Effector memory CD8-positive, alpha-beta T cell (primary cell): ENCODE measurements at places on chromosomes 4 and X.

DNA sequence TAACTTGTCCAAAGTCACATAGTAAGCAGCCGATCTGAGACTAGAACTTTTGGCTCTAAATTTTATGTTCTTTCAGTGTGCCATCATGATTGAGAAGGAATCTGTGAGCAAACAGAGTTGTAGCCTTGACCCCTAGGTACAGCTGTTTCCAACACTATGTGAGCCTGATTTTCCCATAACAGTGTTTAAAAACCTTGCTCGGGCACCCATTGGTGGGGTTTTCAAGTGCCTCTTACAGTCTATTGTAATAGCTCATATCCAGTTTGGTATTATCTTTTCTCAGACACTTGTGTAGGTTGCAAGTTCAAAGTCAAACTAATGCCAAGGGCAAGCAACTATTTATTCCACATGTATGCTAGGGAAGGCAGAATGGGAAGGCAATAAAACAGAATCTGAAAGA, 467.9 kb downstream of the INPP4B start:
- peak overlapping the region; percentile 9 for H3K4me3 ChIP-seq
- H3K4me1 ChIP-seq, result peaks cover 43% of the 10 kb centered on the region
- no peaks in the 10 kb centered on the region for H3K27me3 ChIP-seq
- no peaks in the 10 kb centered on the region for H3K36me3 ChIP-seq
- H3K27ac ChIP-seq, result peak overlapping the region; percentile 30
- no peak for DNase-seq

DNA sequence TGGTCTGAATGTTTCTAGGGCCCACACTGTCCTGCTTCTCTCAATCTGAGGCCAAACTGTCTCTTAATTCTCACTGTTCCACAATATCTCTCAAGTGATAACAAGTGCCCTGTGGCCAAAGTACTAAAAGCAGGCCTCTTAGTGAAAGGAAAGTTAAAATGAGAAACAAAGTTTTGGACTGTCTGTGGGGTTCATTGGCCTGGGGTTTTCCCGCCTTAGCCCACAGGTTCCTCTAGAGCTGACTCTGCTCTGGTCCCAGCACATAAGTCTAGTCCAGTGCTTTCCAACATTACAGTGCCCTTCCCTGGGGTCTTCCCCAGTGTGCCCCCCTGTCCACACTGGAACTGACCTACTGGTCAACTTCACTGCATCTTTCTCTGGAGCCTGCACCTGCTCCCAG, 6.3 kb downstream of the MAGEB1 start:
- H3K27me3 ChIP-seq, result no peaks in the 10 kb centered on the region
- H3K36me3 ChIP-seq, result no peaks in the 10 kb centered on the region
- no peak for DNase-seq
- H3K4me1 ChIP-seq, result no peaks in the 10 kb centered on the region
- no peak overlapping the region for H3K4me3 ChIP-seq

- H3K36me3 ChIP-seq, result peaks cover 28% of the 10 kb centered on the region
- H3K4me3 ChIP-seq, result peak overlapping the region; percentile 52
- DNase-seq, result no peak
- H3K4me1 ChIP-seq, result peaks cover 30% of the 10 kb centered on the region
These were observed 132.1 kb downstream of the DIPK2B start for GRCh38 chrX:45068569-45068968.

DNA sequence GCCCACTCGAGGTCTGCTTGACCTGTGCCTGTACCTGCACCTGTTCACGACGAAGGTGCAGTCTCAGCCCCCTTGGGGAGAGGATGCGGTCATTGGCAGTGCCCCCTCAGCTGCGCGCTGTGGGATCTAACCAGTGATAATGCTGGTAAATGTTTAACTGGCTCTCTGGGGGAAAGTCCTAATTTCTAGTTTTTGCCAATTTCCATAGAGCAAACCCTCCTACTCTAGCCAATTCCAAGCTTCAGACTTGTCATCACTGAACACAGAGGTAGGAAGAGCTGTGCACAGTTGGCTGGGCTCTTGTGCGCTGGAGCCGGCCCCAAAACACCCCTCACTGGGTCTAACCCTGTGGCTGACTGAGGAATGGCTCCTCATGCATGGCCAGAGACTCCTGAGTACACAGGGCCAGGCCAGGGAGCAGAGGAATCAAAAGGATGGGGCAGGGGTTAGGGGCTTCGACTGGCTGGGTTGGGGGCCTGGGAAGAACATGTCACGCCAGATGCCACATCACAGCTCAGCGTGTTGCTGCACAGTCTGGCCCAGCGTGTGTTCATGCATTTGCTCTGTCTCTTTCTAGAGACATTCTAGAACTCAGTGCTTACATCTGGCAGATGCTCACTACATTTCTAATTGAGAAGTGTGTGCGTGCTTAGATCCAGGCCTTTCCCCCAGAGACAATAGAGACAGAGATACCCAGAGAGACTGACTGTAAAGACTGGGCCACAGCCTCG, 270.8 kb downstream of the BCOR start:
- no peak for DNase-seq
- no peak overlapping the region for H3K27ac ChIP-seq
- H3K4me1 ChIP-seq, result peaks cover 5% of the 10 kb centered on the region
- H3K36me3 ChIP-seq, result no peaks in the 10 kb centered on the region
- no peak overlapping the region for H3K4me3 ChIP-seq
- H3K27me3 ChIP-seq, result no peaks in the 10 kb centered on the region

DNA sequence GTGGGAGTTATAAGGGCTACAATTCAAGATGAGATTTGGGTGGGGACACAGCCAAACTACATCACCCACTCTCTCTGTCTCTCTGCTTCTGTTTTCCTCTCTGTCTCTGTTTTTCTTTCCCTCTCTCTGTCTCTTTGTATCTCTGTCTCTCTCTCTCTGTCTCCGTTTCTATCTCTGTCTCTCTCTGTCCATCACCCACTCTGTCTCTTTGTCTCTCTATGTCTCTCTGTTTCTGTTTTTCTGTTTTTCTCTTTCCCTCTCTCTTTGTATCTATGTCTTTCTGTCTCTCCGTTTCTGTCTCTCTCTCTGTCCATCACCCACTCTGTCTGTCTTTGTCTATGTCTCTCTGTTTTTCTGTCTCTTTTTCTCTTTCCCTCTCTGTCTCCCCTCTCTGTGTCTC, 25.3 kb downstream of the IL3RA start:
- no peaks in the 10 kb centered on the region for H3K27me3 ChIP-seq
- no peak overlapping the region for H3K4me3 ChIP-seq
- H3K27ac ChIP-seq, result peak overlapping the region; percentile 14
- H3K36me3 ChIP-seq, result peaks cover 13% of the 10 kb centered on the region
- no peaks in the 10 kb centered on the region for H3K4me1 ChIP-seq

DNA sequence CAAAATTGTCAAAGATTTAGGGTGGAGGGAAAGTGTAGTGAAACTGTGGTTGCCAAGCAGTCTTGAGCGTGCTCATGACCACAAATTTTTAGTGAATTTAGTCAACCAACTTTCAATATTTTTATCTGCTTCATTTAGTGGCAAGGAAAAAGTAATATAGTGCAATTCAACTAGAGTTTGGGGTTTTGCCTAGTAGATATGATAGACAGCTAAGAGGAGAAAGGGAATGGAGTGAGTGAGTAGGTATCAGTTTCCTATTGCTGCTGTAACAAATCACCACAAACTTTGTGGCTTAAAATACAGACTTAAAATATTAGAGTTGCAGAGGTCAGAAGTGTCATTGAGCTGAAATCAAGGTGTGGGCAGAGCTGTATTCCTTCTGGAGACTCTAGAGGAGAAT, 3.7 kb upstream of the CT47C1 start:
- DNase-seq, result no peak
- H3K36me3 ChIP-seq, result no peaks in the 10 kb centered on the region
- H3K27ac ChIP-seq, result no peak overlapping the region
- no peak overlapping the region for H3K4me3 ChIP-seq
- no peaks in the 10 kb centered on the region for H3K4me1 ChIP-seq

- peaks cover 23% of the 10 kb centered on the region for H3K27me3 ChIP-seq
- DNase-seq, result no peak
- no peaks in the 10 kb centered on the region for H3K36me3 ChIP-seq
- H3K4me3 ChIP-seq, result no peak overlapping the region
These were observed 38.6 kb upstream of the CRMP1 start for GRCh38 chr4:5931526-5931925.

GRCh38 chr4:47198791-47199190, 167.4 kb downstream of the GABRB1 start:
- H3K4me3 ChIP-seq, result no peak overlapping the region
- no peak for DNase-seq
- no peaks in the 10 kb centered on the region for H3K4me1 ChIP-seq
- no peak overlapping the region for H3K27ac ChIP-seq
- H3K27me3 ChIP-seq, result no peaks in the 10 kb centered on the region

DNA sequence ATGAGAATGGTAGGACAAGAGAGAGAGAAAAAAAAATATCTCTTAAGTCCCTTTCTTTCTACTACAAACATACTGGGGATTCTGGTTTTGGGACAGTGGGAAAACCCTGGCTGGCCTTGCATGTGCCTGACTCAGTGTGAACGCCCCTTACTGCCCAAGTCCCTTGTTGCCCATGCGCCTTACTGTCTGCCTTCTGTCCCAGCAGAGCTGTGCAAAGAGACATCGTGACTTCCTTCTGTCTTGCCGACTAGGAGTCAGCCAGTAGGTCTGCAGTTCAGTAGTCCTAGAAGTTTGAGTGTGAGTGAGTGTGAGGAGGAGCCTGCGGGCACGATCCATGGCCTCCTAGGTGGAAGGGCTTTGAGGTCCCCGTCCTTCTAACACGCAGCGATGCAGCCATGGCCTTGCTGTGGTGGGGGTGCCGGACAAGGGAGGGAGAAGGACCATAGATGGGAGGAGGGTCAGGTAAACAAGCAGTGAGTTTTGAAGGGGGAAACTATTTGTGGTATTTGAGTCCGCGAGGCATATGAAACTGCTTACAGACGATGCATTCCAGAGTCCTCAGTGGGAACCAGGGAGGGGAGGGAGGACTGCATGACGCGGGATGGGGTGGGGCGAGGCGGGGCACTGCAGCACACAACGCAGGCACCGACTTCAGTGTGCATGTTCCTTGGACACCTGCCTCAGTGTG, at the start of gene XAGE2:
Gene XAGE2, plus strand, starts transcription at position 654 of the 688 bp plus-strand sequence. CDS start 994 bp downstream, outside the sequence.
- H3K27ac ChIP-seq, result no peak within 1 kb of the TSS
- H3K27me3 ChIP-seq, result no peaks in the 10 kb centered on the region
- H3K36me3 ChIP-seq, result no peaks in the 10 kb centered on the region
- H3K4me3 ChIP-seq, result no peak within 1 kb of the TSS

DNA sequence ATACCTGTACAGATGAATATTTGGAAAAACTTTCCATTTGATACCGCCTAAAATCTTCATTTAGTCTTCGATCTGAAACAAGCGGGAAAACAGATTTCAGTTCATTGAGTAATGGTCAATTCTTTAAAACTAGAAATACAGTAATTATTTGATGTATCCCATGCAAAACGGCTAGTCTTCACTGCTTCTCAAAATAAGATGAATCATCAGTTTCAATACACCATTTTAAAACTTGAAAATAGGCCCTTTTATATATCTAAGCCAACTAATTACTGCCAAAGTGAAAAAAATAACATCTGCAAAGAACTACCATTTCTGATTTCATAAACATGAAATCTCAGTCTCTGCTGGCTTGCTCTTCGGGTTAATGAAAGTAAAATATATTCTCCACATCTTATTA, 11.0 kb downstream of the SCLT1 start:
- peaks cover 14% of the 10 kb centered on the region for H3K36me3 ChIP-seq
- H3K4me3 ChIP-seq, result no peak overlapping the region
- no peak for DNase-seq
- peaks cover 20% of the 10 kb centered on the region for H3K4me1 ChIP-seq
- H3K27me3 ChIP-seq, result no peaks in the 10 kb centered on the region
- H3K27ac ChIP-seq, result no peak overlapping the region

DNA sequence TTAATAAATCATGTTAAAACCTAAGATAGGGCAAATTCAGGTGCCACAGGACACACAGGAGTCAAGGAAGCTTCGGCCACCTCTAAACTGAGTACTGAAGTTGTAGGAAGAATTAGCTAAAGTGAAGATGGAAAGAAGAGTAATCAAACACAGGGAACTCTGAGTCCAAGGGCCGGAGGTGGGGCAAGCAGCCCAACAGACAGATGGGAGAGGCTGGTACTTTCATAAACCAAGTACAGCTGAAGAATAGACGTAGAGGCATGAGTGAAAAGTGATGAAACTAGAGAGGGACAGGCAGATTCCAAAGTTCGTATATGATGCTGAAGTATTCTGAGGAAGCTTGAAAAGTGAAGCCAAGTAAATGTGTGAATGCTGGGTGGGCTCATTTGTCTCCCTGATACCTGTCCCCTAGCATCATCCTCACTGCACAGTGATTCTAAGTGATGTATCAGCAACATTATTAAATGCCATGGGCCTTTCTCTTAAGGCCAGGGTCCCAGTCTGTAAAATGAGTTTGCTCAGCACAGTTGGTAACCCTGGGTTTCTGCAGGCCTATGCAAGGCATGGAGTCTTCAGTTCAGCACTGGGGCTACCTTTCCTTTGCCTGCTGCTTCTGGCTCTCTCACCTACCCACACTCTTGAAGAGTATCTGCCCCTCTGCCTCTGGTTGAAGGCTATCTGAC, 203.3 kb downstream of the NR3C2 start:
- no peak overlapping the region for H3K27ac ChIP-seq
- DNase-seq, result no peak
- peaks cover 5% of the 10 kb centered on the region for H3K4me1 ChIP-seq
- H3K4me3 ChIP-seq, result no peak overlapping the region
- no peaks in the 10 kb centered on the region for H3K36me3 ChIP-seq
- no peaks in the 10 kb centered on the region for H3K27me3 ChIP-seq

DNA sequence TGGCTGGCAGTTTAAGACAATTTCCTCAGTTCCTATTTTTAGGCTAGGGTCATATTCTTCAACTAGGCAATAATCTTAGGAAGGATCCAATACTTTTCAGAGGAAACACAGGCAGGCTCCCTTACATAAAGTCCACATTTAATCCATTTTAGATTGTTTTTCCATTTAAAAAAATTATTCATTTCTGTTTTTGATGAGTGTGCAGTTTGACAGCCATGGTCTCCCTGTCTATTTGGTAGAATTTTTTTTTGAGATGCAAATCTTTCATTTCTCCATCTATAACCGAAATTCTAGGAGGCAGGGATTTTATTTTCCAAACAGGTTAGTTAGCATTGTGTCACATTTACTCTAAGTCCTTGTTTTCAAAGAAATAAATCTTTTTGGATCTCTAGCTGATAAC, 326.8 kb downstream of the PPP4R3C start:
- no peak overlapping the region for H3K27ac ChIP-seq
- H3K4me1 ChIP-seq, result no peaks in the 10 kb centered on the region
- H3K27me3 ChIP-seq, result no peaks in the 10 kb centered on the region
- H3K4me3 ChIP-seq, result no peak overlapping the region
- DNase-seq, result no peak

- no peak for DNase-seq
- peaks cover 20% of the 10 kb centered on the region for H3K27me3 ChIP-seq
- no peaks in the 10 kb centered on the region for H3K36me3 ChIP-seq
These were observed at the start of gene HOPX for GRCh38 chr4:56681158-56681852. HOPX (minus strand) TSS chr4:56681296; CDS start chr4:56657816, 23,480 bp downstream.

DNA sequence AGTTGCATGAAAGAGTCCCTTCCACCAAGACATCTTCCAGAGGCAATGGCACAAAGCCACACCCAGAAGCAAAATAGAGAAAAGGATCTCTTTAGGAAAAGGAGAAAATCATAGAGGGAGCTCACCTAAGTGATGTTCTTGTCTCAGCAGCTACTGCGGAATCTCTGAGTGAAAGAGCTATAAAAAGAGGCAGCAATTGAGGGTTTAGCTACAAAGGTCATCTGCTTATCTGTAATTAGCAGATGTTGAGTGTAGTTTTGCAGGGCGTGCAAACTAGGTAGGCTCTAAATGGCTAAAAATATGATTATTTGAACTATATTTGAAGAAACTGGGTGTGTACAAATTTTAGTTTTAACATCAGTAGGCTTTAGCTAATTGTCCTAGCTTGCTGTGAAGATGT, 276.0 kb downstream of the HS3ST1 start:
- no peak overlapping the region for H3K27ac ChIP-seq
- H3K4me1 ChIP-seq, result no peaks in the 10 kb centered on the region
- H3K27me3 ChIP-seq, result no peaks in the 10 kb centered on the region
- no peaks in the 10 kb centered on the region for H3K36me3 ChIP-seq
- no peak overlapping the region for H3K4me3 ChIP-seq

- no peak overlapping the region for H3K27ac ChIP-seq
- H3K4me1 ChIP-seq, result no peaks in the 10 kb centered on the region
- no peak for DNase-seq
- no peak overlapping the region for H3K4me3 ChIP-seq
- no peaks in the 10 kb centered on the region for H3K36me3 ChIP-seq
These were observed 102.6 kb upstream of the PDE5A start for GRCh38 chr4:119731146-119731742.
